ENCODE measurements at places on chromosomes 6 and 20.
A peak's percentile ranks its signal among the peaks of the same experiment; 100 is the strongest.

DNA sequence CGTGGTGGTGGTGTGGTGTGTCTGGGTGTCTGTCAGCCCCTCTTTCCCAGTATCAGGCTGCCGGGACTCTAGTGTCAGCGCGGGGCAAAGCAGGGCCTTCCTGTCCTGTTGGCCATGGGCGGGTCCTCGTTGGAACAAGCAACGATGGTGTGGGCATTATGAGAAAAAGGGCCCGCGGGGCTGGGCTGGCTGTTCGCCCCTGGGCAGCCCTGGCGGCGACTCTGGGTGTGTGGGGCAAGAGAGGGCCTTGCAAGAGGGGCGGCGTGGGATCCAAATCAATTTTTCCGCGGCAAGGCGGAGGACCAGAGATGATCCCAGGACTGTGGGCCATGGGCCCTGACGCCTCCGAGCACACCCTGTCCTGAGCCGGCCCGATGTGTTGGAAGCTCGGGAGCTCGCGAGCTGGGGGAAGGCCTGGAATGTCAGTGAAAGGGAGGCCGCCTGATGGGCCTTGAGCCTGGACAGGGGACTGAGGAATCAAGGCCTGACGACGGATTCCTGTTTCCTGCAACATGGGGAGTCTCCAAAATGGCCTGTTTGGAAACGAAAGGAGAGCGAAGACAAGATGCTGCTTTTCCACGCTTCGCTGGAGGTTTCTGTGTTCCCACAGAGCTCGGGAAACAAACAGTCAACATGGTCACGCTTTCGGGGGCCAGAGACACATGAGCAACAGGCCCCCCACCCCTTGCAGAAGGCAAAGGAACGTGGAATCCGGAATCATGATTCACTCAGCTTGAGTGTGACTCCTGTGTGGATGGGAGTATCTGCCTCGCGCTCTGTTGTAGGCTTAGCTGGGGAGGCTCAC lies 364.7 kb upstream of the DEFB115 start:
- DNase-seq: no peak

DNA sequence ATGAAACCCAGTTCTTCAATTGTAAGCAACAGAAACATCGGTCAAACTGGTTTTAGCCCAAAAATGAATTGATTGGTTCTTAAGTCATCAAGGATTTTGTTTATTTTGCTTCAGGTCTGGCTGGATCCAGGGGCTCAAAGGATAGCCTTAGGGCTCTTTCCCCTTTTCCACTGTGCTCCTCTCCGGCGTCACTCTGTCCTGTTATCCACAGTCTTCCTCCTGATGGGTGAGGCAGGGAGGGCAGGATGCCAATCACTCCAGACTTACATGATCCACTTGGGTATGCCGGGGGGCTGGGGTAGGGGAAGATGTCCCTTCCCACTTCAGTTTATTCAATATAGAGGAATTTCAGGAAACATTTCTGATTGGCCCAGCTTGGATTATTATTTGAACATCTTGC lies 40.0 kb downstream of the PLAGL2 start:
- no peak for DNase-seq

- no peak for DNase-seq
Observed at GRCh38 chr6:45870531-45870930, 145.1 kb downstream of the CLIC5 start.

DNA sequence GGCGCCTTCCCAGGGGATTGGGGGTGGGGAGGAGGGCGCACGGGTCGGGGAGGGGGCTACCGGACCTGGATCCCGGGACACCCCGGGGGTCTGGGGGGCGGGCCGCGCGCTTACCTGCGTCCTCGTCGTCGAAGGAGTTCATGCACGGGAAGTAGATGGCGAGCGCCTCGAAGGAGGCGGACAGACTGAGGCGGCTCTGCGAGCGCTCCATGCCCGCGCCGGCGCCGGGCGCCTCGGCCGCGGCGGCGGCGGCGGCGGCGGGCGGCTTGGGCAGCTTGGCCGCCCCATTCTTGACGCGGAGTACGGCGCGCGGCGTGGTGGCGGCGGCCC lies 320 bp downstream of the RIMS4 start:
- DNase-seq: no peak

- DNase-seq: no peak
Observed at GRCh38 chr6:99093456-99094190, 145.9 kb upstream of the FBXL4 start.

DNA sequence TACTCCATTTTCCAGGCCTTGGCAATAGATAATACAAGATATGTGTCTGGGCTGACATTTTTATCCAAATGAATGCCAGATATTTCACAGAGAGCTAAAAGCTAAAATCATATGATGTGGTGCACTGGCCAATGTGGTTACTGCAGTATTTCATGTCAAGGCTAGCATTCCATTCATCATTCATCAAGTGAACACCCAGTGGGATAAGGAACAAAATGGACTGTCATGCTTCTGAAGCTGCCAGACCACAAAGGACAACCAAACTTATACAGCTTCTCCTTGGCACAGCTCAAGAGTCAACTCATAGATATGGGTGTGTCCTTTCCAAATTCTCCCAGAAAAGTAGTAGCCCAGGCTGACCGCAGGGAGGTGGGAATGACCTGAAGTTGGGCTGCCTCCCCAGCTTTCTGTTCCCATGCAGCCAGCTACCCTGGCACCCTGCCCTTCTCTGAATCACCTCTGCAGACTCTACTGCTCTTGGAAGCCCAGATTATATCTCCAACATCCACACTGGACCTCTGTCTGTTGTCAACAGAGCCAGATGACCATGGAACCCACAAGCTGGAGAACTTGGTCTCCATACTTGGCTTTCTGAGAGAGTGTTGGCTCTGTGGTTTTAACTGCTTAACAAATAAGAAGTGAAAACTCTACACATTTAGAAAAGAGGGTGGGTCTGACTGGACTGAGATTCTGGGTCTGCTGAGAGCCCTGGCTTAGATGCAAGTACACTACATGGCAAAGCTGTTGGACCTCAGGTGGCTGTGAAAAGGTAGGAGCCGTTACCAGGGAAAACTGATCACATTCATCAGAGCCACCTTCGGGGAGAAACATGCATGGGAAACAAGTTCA lies 122.8 kb downstream of the ALDH8A1 start:
- DNase-seq: no peak

DNA sequence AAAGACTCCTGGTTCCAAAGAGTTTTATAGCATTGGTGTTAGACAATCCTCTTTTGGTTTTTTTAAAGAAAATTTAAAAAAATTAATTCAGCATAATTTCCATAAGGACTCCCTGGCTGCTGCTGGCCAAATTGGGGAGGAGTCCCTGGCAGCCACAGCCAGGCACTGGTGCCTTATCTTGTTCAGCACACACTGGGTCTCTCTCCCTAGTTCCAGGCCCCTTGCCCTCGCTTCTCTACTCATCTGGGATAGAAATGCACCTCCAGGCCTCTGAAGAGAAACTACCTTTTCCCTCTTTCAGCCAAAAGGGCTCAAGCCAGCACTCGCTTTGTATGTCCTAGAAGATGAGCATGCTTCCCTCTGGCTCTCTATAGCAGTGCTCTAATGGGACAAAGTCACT lies 13.4 kb upstream of the MAPK13 start:
- no peak for DNase-seq

GRCh38 chr6:47221565-47221964 lies 88.1 kb downstream of the TNFRSF21 start:
- DNase-seq: no peak

DNA sequence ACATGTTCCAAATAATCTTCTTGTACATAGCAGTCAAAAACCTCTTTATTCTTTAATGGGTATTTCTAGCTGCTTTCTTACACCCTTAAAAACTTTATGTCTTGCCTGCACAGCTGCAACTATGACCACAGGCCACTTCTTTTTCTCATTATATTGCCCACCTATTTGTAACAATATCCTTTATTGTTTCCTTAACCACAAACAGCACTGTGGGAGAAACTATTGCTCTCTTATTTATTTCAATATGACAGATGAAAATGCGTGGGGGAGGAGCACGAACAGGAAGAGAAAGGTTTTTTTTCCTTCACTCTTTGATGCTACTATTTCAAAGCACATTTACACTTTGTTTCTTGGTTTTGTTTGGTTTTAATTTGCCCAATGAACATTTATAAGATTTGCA lies 253.5 kb downstream of the GJA1 start:
- no peak for DNase-seq

DNA sequence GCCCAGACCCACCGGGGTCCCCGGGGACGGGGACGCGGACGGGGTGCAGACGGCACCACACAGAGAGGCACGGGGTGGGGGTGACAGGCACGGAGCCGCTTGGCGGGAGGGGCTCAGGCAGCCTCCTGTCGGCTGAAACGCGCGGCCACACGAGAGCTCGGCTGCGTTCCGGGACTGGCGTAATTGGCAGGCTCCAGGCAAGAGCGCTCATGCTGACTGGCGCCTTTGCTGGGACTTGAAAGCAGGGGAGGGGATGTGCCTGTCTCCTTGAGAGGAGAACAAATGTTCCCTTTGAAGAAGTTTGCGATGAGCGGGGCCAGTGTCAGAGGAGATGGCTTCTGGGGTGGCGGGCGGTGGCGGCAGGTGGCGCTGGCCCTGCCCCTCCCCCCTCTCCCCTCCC lies 25.8 kb downstream of the BHLHE23 start:
- peak; percentile 49 for DNase-seq

DNA sequence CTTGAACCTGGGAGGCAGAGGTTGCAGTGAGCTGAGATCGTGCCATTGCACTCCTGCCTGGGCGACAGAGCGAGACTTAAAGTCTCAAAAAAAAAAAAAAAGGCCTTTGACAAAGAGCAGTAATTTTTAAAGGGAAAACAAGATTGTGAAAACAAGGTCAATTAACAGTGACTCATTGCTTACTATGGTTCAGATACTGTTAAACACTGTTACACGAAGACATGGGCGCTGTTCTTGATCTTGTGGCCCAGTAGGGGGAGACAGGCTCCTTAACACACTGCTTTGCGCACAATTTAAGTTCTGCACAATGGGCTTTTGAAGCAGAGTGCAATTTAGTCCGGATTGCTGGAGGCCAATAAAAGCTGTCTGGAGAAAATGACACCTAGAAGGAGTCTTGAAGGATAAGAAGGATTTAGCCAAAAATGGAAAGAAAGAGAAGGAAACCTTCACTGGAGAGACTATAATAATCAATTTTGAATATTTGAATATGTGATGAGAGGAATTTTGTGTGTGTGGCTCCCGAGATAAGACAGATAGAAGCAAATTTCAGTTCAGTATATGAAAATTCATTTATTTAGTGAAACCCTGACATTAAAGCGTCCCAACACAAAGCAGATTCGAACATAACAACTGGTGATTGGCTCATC lies 6.0 kb upstream of the LATS1 start:
- DNase-seq: peak; percentile 57

DNA sequence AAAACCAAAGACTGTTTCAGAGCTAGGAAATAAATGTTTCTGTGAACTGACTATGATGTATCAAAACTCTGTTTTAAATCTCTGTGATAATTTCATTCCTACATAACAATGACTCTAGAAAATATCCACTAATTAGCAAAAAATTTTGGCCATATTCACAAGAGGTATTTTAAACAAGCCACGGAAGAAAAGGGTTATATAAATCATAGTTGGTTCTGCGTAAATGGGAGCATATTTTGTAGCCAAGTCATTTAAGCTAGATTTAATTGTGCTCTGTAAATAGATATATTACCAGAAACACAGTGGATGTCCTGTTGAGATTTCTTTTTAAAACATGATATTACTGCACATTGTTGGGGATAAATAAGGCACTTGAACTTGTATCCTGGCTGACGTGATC lies 416.5 kb upstream of the PLCB4 start:
- no peak for DNase-seq

DNA sequence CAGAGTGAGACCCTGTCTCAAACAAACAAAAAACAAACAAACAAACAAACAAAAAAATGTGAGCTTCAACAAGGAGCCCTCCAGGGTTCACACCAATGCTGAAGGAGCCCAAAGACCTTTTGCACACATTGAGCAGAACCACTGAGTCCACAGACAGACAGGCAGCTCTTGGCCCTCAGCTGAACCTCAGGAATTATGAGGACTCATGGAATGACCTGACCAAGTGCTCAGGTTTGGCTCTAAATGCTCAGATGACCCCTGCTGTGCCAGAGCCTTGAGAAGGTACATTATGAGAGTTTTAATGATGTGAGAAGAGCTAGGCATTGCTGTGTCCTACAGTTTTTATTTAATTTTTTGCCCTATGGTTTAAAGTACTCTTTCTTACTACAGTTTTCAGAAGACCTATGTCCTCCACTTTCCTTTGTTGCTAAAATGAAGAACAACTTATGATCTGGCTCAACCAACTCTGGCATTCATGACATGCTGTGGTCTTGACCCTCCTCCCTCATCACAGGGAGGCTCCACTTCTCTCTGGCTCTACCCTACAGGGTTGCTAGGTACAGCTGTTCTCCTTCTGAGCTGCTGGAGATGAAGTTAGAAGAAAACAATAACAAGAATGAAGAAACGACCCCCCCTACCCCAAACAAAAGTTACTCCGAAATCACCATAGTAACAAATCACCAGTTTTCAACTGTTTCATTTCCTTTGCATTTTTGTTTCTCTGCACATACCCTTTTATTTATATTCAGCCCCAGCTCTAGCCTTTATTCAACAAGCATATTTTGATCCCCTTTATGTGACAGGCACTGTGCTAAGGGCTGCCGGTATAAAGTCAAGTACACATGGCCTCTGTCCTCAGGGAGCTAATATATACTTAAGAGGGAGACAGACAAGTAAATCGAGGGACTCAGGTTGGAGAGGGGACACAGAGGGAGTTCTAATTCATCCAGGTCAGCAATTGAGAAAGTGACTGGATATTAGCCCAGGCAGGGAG lies 128.7 kb upstream of the TRAF3IP2 start:
- DNase-seq: peak; percentile 35

DNA sequence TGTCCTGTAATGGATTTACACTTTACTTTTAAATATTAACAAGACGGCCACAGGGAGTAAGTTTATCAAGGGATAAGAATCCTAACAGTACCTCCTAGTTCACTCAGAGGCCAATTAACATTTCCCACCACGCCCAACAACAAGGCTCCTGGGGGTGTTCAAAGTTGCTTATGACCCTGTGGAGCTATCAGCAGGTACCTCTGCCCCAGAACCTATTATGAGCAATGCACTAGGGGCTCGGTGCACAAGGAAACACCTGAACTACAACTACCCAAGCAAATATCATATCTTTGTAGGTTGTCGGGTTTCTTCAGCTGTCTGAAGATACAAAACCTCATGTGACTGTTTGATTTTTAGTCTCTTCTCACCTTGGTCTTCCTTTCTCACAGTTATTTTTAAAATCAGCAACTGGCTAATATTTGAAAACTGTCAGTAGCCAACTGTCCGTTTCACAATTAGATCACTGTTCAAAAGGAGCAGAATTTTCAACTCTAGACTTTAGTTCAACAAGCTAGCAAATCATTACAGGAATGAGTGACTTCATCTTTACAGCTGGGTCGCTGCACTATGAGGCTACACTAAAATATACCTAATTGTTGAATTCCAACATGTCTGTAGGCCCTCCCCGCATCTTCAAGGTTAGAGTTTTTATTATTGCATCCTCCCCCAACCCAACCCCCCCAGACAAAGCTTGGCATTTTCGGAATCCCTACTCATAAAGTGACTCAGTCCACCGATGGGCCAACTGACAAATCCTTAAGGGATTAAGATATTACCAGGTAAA lies 38.1 kb downstream of the B4GALT5 start:
- DNase-seq: no peak

GRCh38 chr6:88141561-88142296 lies 24.4 kb downstream of the CNR1 start:
- no peak for DNase-seq
